Activated CD8-positive, alpha-beta memory T cell treated with anti-CD3 and anti-CD28 coated beads for 4 hours (primary cell): ENCODE measurements at places on chromosomes 1 and 21.

- no peak for DNase-seq
These were observed 6.6 kb upstream of the STUM start for GRCh38 chr1:226541631-226542622.

DNA sequence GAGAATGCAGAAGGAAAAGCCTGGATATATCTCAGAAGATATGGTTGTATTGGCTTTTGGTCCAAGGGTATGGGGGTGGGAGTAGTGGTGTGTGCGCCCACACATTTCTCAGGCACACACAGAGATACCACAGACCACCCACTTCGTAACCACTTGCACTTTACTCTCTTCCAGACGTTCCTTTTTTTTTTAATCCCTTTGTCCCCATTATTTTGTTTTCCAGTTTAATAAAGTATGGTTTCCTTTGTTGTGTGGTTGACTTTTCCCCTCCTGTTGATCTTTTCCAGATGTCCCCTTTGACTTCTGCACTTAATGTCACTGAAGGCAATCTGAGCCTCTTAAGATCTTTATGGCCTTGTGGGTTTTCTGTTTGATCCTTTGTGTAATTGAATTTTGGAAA, 10.5 kb upstream of the TARS2 start:
- no peak for DNase-seq

DNA sequence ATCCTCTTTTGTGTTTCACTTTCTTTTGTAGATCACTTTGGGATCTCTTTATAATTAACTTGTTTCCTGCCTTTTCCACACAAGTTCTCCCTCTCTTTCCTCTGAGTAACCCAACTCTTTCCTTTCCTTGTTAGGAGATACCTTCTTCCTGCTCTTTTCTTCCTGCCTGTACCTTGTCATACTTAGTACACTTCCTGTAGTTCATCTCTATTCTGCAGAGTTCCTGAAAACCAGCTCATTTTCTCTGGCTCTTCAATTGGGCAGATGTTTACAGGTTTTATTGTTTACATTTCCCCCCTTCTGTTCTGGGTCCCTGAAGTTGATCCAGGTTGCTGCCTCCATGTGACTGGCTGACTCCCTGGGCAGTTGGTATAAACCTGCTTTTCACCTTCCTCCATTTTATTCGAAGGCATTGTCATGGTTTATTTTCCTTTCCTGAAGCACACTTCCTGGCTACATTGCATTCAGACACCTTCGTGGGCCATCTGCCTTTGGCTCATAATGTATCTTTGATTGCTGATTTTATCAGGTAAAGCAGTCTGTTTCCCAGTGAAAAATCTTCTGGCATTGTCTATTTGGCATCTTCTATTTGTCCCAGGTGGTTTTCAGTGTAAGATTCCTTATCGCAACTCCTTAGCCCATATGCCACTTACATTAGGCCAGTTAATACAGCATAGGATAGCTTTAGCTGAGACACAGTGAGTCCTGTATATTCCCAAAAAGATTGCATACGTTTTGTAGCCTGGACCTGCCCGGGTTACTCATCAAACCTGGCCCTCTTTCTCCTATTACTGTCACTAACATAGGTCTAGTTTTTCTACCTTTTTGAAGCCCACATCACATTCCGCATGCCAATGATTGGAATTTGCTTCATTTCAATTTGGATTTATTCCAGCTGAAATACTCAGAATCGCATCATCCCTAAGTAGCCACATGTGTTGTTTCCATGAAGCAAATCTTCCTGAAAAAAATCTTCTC, 15.4 kb downstream of the CTH start:
- no peak for DNase-seq

DNA sequence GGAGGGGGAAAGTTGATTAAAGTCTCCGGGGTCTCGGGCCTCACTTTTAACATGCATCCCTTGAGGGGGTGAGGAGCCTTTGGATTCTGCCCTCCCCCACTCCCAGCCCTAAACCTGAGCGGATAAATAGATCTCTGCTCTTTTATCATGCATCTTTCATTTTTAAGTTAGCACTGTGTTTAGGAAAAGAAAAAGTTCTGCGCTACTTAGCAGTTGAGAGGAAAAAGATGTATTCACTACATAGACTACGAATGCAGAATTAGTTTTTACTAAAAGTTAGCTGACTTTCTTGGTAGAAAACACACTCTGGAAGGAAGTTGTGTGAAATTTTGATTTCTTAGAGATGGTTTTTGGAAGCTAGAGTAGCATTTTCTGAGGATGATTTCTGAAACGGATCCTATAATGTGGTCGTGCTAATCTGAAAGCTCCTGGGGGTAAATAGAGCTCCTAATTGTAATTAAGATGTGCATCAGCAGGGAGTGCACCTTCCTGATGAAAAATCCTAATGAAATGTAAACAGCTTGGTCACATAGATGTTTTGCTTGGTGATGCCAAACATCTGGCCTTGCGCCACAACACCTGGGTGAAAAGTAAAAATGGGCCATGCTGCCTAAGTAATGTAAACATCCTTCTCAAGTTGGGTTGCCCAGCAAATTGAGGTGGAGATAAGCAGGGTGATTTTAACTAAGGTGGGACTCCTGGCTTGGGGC, 1.8 kb downstream of the ROR1 start:
- DNase-seq: no peak

GRCh38 chr21:30561264-30561895, at the start of gene KRTAP19-7:
TSS of gene KRTAP19-7 (minus strand) at chr21:30561314. CDS start at chr21:30561289, 25 bp downstream.
- no peak for DNase-seq

GRCh38 chr21:35833991-35834390, 226.3 kb downstream of the SETD4 start:
- no peak for DNase-seq

- DNase-seq: no peak
These were observed 199.9 kb upstream of the CTTNBP2NL start for GRCh38 chr1:112196008-112196588.

- DNase-seq: no peak
These were observed 10.0 kb downstream of the UBR4 start for GRCh38 chr1:19199969-19200604.

DNA sequence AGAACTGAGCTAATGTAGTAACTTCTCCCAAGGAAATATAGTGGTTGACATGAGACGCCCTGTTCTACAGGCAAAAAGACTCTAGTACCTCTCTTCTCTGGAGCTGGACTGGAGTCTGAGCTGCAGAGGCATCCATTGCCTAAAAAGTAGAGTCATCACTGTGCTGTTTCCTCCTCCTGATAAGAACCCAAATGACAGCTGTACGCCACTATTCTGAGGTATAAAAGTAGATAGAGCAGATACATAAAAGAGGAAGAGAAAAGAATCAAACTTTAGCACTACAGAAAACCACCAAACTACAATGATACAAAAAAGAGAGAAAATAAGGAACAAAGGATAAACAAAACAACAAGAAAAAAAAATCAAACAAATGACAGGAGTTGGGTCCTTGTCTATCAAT, 1568.8 kb downstream of the PLA2G4A start:
- DNase-seq: no peak

- DNase-seq: no peak
These were observed 414.5 kb downstream of the ADGRL2 start for GRCh38 chr1:82215056-82215852.

DNA sequence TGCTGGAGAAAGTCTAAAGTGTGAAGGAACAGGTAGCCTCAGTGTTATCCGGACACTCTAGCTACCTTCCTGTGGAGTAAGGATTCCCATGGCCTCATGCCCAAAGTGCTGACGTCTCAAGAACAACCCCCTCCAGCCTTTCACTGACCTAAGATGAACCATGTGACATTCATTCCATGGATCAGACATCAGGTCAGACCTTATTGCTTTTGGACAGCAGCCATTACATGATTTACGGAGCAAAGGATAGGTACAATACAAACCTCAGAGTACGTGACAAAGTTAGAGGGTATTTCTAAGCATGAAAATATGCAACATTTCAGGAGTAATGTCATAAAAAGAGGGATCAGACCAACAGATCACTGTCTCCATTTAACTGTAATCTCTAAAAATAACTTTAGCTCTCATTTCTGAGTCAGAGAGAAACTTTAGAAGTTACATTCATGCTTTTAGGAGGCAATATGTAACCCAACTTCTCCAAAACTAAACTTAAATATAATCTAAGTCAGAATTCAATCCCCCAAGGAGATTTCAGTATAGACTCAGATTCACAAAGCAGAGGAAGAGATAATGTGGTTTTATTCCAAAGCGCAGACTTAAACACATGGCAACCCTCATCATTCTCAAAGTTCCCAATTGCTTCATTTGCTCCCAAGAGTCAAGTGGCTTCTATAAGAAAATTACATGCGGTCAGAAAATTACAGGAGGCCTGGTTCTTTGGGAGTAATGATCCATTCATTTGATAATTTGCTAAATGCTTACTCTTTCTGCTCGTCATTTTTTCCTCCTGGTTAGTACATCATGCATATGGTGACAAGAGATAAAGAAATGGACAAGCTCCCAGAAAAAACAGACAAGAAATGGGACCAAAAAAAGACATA, 280.4 kb downstream of the SETD4 start:
- DNase-seq: no peak
